Choroid plexus epithelial cell (primary cell): ENCODE measurements at places on chromosomes 7 and 10.

- no peak for DNase-seq
Measured at GRCh38 chr10:81575036-81575435, 300.0 kb upstream of the NRG3 start.

- DNase-seq = peak; percentile 77
Measured at GRCh38 chr10:61975391-61975932, 74.0 kb downstream of the ARID5B start.

DNA sequence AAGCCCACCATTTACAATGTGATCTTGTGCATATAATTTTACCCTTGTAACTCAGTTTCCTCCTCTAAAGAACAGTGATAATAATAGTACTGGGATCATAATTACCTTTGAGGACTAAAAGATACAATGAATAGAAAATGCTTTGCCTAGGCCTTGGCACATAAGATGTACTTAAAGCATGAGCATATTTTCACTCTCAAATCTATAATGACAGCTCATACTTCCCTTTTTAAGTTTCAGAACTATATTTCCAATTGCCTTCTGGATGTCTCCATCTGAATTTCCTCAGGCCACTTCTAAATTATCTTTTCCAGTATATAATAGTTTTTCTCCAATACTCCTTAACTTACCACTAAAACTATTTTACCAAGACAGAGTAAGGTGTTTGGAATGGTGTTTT, 13.3 kb upstream of the ITGB8 start:
- DNase-seq = no peak

- no peak for DNase-seq
Measured at GRCh38 chr7:45065031-45065995, 23.5 kb downstream of the NACAD start.

- no peak for DNase-seq
Measured at GRCh38 chr10:110848106-110848505, 23.6 kb upstream of the PDCD4 start.

DNA sequence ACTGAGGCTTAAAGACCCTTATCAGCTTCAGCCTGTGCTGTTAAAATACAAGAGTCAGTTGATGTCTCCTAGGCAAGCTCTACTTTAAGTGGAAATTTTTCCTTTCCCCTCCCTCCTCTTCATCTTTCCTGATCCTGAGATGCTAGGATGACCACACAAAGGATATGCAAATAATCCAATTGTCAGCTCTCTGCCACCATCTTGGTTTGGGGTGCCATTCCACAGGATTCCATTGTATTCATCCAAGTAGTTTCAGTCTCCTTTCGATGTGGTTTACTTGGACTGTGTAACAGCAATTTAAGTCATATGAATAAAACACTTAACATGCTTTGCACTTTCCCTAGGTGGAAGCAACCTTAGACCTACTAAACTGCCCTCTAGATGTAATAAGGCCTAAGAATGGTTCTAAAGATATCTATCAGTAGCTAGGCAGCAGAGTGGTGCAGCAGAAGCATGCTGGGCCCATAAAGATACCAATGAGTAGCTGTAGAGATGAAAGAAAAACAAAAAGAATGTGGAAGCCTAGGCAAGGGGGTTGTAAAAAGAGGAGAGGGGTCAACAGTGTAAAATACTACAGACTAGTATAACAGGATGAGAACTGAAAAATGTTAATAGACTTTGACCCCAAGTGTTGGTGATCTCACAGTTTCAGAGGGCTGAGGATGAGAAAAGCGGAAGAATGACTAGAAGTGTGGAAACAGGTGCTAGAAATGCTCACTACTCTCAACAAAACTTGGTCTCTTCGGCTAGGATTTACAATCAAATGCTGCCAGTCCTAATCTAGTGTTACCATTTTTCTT, 2.4 kb upstream of the CFAP69 start:
- no peak for DNase-seq

- DNase-seq = no peak
Measured at GRCh38 chr7:80775482-80775881, 137.0 kb downstream of the CD36 start.

DNA sequence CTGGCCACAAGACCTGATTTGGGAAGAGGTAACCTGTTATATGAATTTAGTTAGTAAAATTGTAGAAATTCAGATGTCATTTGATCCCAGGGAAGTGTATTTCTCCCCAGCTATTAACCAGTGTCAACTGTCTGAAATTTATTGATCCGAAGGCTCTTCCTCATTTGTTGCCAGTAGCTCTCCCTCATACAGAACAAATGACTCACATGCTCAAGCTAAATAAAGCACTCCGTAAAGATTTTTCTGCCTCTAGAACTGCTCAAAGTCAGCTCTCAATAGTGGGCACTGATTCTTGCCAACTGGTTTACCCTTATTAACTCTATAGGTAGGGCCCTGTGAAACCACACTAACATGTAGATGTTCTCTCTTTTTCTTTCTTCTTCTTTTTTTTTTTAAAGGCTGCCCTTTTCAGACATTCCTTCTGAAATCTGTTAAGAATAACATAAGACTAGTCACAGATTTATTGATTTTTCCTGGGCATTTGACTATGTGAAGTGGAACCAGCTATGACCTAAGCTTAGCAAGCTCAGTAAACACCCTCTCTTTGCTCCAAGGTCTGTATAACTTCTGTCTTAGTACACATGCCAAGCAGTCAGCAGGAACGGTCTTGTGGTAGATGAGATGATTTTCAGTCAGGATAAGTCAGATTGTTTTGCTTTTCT, 21.8 kb downstream of the RPA3 start:
- DNase-seq = peak; percentile 81

GRCh38 chr7:84841809-84842208, 345.0 kb downstream of the SEMA3D start:
- DNase-seq = peak; percentile 42

- peak; percentile 98 for DNase-seq
Measured at GRCh38 chr10:72243822-72244437, 27.9 kb upstream of the ASCC1 start.
